Vagina (tissue), 2 donors: ENCODE measurements at places on chromosomes 2 and 18. TPM values are rescaled to one million over a fixed set of nuclear protein-coding genes. Genes with fewer than 3 reads are reported as not detected.

ACTG2 gene
- total RNA-seq: 413 TPM

PLCL1 gene
- 6.6 TPM for total RNA-seq

DNA sequence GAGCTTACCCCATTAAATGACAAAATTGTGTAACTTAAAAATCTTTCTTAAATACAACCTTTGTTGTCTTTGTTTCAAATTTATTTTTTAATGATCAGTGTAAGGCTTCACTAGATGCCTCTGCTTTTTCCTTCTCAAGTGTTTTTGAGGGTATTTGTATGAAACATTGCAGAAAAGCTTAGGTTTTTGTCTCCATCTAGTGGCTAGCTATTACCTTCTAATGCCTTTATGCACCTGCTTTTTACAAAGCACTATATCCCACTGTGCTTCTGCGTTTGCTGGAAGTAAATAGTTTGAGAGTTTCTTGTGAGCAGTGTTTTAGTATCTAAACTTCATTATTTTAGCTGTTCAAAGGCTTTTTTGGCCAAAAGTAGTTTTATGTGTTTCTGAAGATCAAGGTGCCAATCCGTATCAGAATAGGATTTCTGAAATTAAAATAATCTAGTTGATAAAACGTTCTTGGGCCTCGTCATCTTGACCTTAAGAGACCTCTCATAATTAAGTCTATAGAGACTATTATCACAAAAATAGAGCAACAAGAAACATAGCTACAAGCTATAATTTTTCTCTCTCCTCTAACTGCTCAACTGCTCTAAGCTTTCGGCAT lies 47.0 kb downstream of the IWS1 start:
- DNase-seq: no peak

DNA sequence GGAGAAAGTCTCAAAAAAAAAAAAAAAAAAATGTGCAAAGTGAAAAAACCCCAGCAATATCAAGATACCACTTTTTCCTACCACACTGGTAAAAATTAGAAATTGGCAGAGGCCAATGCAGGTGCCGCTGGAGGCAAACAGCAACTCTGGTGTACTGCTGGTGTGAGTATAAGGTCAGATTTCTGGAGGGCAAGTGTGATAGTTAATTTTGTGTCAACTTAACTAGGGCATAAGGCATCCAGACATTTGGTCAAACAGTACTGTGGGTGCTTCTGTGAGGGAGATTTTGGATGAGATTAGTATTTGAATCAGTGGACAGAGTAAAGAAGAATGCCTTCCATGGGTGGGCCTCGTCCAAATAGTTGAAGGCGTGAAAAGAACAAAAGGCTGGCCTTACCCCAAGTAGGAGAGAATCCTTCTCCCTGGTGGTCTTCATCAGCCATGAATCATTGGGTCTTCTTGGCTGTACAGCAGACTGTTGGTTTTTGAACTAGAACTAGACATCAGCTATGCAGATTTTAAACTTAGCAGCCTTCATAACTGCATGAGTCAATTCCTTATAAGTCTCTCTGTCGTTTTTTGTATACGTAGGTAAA lies 52.8 kb upstream of the FHL2 start:
- DNase-seq: no peak

DNA sequence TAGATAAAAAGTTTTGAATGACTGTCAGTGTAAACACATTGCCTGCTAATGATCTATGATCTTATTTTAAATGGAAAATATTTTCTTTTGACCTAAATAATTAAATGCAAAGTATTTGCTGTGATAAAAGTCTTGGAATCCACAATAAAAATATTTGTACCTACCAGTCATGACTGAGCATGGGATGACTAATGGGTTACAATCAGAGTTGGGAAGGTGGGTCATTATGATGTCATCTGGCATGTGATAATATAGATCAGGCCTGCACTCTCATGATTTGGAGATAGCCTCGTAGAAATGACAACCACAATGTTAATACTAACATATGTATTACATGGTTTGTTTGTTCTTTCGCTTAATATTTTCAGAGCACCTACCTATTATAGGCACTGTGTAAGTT lies 848.8 kb upstream of the KLHL29 start:
- no peak for DNase-seq

BOD1L2 gene
- total RNA-seq: not detected

- no peak for DNase-seq
Observed at GRCh38 chr2:216911886-216912285, 52.0 kb upstream of the TNP1 start.

- no peak for DNase-seq
Observed at GRCh38 chr2:95206096-95206495, 1.2 kb upstream of the ZNF892 start.

GRCh38 chr2:15807418-15808203 lies 132.7 kb upstream of the MYCN start:
- no peak for DNase-seq

GRCh38 chr2:200311139-200311538 lies 4.6 kb downstream of the SPATS2L start:
- DNase-seq: no peak

DNA sequence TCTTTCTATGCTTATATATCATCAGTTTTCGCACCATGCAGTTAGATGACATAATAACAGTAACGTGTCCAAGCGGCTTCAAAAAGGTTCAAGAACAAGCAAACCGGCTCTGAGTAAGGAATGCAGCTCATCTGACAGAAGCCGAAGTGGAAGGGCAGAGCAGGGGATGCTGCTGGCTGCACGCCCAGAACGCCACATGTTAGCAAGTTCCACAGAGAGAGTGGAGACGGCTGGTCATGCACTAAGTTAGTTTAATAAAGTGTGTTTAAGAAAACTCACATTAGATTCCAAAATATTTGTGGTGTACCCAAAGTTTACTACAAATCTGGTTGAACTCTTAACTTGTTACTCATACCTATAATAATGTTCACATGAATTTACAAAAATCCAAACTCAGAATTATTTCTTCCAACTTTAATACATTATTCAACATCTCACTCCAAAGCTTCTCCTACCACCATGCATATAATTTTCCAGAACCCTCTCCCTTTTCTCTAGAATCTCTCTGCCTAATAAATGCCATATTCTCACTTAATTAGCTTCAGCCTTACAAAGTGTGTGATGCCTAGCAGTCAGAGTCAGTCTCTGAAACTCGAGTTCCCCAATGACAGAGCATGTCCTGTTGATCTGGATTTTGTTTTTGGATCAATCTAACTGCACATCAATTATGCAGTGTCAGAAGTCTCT lies 170.0 kb downstream of the DNAH7 start:
- DNase-seq: no peak

FMNL2 gene
- 35.4 TPM for total RNA-seq

DNA sequence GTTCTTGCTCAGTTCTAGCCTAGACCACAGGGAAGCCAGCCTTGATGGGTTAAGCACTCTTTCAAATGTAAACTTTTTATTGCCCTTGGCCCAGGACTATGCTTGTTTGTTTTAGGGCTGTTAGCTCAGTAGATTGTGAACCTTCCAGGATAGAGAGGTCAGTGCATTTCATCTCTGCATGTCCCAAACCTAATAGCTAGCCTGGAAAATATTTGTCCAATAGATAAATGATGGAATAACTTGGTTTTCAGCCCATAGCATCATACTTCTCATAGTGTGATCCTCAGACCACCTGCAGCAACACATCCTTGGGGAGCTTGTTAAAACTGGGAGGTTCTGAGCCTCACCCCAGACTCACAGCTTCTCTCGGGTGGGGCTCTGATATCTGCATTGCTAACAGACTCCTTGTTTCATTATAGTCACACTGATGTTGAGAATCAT lies 59.8 kb downstream of the TRIB2 start:
- DNase-seq: no peak

GRCh38 chr2:109611467-109612095 lies 2.2 kb downstream of the SEPTIN10 start:
- no peak for DNase-seq

- no peak for DNase-seq
Observed at GRCh38 chr18:43389163-43389562, 111.9 kb upstream of the SYT4 start.

DNA sequence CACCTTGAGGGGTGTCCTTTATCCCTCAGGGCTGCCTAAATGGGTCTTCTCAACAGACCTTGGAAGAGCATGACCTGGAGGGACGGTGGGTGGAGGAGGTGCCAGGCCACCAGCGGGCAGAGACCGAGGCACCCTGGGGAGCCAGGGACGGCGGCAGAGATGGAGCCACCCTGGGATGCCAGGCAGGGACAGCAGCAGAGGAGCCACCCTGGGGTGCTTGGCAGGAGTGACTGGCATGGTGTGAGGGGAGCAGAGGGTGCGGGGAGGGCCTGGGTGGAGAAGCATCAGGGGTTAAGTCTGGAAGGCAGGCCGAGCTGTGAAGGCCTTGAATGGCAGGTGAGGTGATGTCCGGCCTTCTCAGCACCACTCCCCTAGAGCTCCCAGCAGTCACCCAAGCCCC lies 56.1 kb downstream of the CIB4 start:
- no peak for DNase-seq

PSMA8 gene
- total RNA-seq: not detected

- DNase-seq: no peak
Observed at GRCh38 chr2:209113026-209113425, 310.8 kb upstream of the MAP2 start.

CD28 gene
- 2.7 TPM for total RNA-seq

GRCh38 chr2:71263386-71263785 lies 36.5 kb upstream of the PAIP2B start:
- DNase-seq: no peak

GRCh38 chr18:35110554-35111485 lies 69.6 kb downstream of the MAPRE2 start:
- DNase-seq: no peak

DNA sequence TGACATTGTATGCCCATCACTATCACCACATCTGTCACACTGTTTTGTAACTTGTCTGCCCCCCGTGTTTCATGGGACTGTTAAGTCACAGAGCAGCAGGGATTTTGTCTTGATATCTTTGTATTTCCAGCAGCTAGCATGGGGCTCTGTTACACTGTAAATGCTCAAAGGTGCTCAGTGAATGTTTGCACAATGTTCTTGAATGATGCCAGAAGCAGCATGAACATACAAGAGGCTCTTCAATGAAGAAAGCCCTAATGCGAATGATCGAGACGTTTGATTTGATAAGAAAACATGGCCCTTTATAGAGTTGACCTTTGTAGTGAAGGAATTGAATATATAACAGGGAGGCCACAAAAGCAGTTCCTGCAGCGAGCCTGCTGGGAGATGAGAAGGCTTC lies 120.9 kb upstream of the TTC39C start:
- DNase-seq: no peak

GRCh38 chr2:15732341-15733077 lies 140.8 kb downstream of the DDX1 start:
- DNase-seq: no peak

- DNase-seq: no peak
Observed at GRCh38 chr2:61906186-61906470, 654 bp downstream of the COMMD1 start.

DNA sequence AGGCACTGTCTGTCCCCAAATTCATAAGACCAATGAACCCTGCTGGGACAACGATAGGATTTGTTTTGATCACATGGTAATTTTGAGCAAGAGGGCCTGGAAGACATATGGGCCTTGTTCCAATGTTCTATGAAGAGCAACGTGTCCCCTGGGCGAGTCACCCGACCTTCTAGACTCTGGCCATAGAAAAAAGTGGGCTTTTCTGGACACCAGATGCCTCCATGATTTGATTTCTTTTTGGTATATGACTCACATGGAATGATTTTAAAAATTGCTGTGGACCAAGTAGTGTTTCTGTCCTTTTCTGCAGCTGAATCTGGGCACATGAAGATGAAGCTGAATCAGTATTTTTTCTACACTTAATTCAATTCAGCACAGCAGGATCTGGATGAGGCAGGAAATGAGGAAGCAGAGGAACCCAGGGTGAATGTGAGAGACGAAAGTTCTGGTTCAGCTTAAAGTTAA lies 104.9 kb downstream of the CDC42EP3 start:
- DNase-seq: no peak

ALLC gene
- total RNA-seq: not detected

- DNase-seq: no peak
Observed at GRCh38 chr18:3720818-3721545, 271.0 kb downstream of the TGIF1 start.

DNA sequence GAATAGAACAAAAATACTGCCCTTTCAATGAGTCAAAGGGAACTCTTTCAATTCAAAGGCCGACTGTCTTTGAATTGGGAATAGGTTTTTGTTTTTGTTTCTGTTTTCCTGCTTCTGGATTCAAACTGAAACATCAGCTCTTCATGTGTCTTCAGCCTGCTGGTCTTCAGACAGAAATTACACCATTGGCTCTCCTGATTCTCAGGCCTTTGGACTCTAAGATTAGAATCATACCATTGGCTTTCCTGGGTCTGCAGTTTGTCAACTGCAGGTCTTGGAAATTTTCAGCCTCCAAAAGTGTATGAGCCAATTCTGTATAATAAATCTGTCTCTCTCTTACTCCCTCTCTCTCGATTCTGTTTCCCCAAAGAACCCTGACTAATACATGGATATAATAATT lies 31.1 kb downstream of the CTLA4 start:
- DNase-seq: no peak

GRCh38 chr2:176111846-176112374 lies 4.7 kb upstream of the HOXD10 start:
- no peak for DNase-seq

GRCh38 chr2:5867056-5867455 lies 174.9 kb downstream of the SOX11 start:
- no peak for DNase-seq

DNA sequence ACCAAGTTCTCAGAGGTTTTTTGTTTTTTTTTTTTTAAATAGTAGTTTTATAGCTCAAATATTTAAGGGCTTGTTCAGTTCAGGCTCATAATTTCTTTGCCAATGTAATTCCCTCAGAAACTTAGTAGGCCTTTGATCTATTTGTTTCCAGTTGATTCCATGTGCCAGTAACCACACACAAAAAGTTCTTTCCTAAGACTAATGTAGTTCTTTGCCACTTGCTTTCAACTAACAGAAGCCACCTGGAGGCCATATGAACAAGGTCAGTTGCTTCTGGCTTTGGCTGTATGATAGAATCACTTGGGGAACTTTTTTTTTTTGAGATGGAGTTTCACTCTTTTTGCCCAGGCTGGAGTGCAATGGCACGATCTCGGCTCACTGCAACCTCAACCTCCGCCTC lies 100.7 kb downstream of the DTNB start:
- no peak for DNase-seq

DNA sequence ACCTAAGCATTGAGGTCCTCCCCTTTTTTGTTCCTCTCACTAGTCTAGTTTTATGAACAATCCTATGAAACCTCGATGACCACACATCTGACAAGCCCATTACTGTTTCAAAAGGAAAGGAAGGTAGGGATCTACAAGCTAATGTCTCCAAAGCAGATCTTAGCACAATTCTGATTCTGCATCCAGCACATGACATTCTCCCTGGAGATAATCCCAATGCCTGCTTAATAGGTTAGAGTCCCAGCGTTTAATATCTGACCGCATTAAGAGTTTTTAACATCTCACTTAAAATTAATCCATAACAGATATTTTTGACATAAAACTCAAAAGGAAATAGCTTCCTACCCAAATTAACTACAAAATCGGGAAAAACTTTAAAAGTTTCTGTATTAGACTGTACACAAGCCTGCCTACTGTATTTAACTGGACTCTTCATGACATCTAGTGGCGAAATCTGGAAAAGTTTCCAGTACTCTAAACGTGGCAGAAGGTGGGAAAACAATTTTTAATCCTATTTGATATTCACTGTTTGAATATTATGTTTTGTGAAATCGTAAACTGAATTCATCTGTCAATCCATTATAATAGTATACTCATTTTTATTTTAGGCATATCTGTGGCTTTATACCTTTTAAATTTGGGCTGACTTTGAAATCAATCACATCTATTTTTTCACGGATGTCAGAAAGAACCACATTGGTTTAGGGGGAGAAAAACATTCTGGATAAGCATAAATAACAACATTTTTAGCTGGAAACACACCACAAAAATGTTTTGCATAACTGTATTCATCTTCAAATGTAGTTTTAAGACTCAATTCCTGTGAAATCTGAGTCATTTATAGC lies 62.4 kb downstream of the TXNL1 start:
- DNase-seq: no peak
